Muscle of leg (tissue), 16 donors: ENCODE measurements at places on chromosomes 1 and 21.

GRCh38 chr21:38126666-38127303, 130.0 kb upstream of the KCNJ15 start:
- DNase-seq: peak; percentile 48

- DNase-seq: no peak
These were observed 6.4 kb upstream of the KRTAP10-3 start for GRCh38 chr21:44564886-44565598.

GRCh38 chr1:8476006-8476405, 158.1 kb downstream of the SLC45A1 start:
- DNase-seq: peak; percentile 54

GRCh38 chr1:94253456-94254017, 16.2 kb upstream of the ARHGAP29 start:
- no peak for DNase-seq

DNA sequence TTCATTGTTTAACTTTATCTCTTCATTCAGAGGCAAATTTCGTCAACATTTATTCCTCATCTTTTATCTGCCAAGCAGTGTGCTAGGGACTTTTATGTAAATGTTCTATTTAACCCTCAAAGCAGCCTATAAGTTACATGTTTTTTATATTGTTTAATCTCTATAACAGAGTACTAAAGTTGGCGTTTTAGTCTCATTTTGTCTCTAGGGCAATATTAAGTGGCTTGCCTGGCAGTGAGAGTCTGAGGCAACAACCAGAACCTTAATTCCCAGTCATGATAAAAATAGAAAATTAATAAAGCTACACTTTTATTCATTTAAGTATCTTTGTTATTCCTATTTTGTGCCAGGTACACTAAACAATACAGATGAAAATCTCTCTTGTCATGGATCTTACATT, 994.3 kb upstream of the ADGRL2 start:
- no peak for DNase-seq
